Stimulated activated naive CD4-positive, alpha-beta T cell (primary cell): ENCODE measurements at places on chromosomes 1 and 21.

GRCh38 chr1:211944733-211945500 lies 90.4 kb downstream of the INTS7 start:
- no peak for DNase-seq

DNA sequence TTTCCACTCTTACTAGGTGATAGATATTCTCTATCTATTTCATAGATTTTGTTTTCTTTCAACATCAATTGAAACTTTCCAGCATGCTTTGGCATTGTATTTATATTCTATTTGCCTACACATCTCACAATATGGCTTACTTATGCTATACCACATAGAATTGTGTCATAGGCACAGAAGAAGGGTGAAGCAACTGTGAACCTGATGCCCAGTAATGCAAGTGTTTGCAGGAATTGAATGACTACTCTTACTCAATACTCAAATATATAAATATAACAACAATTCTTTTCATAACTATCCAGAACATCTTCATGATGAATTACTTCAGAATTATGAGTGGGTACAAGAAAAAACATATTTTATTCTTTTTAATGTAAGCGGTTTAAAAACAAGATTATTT lies 165.9 kb downstream of the PTBP2 start:
- DNase-seq = no peak

GRCh38 chr1:211581526-211581925 lies 2.6 kb upstream of the SLC30A1 start:
- no peak for DNase-seq

DNA sequence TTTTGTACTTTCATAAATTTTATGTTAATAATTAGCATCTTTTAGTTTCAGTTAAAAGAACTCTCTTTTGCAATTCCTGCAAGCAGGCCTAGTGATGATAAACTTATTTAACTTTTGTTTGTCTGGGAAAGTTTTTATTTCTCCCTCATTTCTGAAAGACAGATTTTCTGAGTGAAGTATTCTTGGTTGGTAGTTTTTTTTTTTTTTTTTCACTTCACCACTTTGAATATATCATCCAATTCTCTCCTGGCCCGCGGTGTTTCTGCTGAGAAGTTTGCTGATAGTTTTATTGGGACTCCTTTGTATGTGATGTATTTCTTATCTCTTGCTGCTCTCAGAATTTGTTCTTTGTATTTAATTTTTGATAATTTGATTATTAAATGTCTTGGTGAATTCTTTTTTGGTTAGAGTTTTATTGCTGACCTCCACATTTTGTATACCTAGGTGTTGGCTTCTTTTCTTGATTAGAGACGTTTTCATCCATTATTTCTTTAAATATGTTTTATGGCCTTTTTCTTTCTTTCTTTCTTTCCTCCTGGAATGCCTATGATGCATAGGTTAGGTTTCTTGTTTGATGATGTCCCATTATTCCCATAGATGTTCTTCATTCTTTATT lies 45.9 kb downstream of the BRINP2 start:
- no peak for DNase-seq

- no peak for DNase-seq
These were observed 1.1 kb downstream of the LAMB3 start for GRCh38 chr1:209651138-209651587.

- DNase-seq = no peak
These were observed 82.9 kb downstream of the BEND5 start for GRCh38 chr1:48693674-48694320.

- no peak for DNase-seq
These were observed 278.6 kb upstream of the AJAP1 start for GRCh38 chr1:4375812-4376211.

DNA sequence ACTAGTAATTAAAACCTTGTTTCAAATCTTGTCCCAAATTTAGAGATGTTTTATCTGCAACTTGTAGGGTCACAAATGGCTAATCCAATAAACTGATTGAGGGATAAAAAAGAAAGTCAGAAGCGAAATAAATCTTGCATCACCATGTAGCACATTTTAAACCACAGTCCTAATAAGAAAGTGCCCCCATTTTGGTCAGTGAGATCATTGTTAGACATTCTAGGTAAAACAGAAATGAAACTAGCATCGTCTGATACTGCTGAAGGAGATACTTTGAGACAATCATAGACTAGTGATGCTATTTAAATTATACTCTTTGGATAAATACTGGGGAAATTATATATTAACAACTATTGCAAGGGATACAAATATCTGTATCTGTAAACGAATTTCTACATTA lies 247.9 kb downstream of the AMY1C start:
- no peak for DNase-seq

DNA sequence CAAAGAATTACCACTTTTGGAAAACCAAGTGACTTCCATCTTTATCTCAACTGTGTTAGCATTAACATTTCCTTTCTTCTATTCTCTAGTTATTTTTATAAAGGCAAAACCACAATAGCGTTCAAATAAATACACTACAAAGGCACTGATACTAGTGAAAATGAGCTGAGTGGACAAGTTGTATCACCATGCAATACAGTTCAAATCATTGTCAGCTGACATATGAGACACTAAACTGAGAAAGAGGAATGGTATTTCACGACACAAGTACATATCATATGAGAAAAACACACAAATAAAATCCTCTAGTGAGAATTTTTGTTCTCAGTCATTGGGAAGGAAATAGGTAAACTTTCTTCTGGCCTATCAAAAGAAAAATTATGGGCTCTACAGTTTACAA lies 26.2 kb downstream of the ENAH start:
- no peak for DNase-seq

GRCh38 chr21:33362044-33362555 lies 37.3 kb downstream of the IFNAR1 start:
- peak; percentile 71 for DNase-seq

- DNase-seq = no peak
These were observed 106.4 kb downstream of the KCND3 start for GRCh38 chr1:111882986-111883560.

- DNase-seq = peak; percentile 55
These were observed 782 bp downstream of the PCAT6 start for GRCh38 chr1:202811296-202812175.

GRCh38 chr1:228176461-228177182 lies 11.0 kb downstream of the IBA57 start:
- no peak for DNase-seq

DNA sequence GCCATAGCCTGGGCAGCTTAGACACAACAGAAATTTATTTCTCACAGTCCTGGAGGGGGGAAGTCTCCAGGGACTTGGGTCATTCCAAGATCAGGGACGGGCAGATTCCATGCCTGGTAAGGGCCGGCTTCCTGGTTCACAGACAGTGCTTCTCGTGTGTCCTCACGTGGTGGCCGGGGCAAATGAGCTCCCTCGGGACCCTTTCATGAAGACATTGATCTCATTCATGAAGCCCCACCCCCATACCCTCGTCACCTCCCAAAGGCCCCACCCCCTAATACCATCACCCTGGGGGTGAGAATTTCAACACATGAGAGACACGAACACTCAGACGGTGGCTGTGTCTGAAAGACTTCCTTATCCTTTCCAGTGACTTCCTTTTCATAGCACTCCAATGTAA lies 51.5 kb downstream of the ACOT7 start:
- no peak for DNase-seq

DNA sequence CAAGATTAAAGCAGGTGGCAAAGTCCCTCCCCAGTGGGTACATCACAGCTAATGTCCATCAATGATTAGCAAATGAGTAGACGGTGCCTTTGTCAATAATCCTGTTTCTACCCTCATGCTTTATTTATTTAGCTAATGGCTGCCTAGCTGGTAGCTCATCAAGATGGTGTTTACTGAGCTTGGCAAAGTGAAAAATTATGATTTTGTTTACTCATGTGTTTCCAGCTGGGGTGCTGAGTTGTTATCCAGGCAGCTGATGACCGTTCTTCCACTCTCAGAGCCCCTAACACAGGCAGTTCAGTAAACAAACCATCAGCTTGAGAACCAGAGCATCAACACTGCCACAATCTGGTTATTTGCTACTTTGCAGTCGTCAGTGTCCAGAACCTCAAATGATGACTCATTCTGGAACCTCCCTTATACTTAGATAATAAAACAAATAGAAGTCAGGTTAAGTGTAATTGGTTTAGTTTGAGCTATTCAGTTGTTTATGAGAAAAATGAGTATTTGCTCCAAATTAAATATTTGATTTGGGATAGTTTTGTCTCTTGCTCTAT lies 163.9 kb downstream of the ST6GALNAC5 start:
- no peak for DNase-seq

GRCh38 chr1:224939844-224940425 lies 10.5 kb downstream of the DNAH14 start:
- no peak for DNase-seq

- DNase-seq = no peak
These were observed 1.2 kb downstream of the HP1BP3 start for GRCh38 chr1:20785907-20786252.

DNA sequence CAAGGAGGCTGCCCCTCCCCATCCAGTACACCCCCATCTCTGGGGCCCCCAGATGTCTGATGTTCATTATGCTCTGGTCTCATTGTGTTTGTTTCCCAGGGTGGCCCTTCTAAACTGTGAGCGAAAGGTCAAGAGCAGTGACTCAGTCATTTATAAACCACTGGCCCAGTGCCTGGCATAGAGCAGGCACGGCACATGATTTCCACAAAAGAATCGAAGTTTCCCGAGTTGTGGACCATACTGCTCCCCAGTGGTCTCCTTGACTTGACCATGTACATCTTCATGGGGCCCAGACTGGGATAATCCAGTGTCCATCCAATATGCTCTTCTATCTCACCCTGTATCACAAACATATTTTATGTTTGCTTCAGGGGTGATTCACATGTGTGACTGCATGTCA lies 153.3 kb downstream of the NR5A2 start:
- no peak for DNase-seq

DNA sequence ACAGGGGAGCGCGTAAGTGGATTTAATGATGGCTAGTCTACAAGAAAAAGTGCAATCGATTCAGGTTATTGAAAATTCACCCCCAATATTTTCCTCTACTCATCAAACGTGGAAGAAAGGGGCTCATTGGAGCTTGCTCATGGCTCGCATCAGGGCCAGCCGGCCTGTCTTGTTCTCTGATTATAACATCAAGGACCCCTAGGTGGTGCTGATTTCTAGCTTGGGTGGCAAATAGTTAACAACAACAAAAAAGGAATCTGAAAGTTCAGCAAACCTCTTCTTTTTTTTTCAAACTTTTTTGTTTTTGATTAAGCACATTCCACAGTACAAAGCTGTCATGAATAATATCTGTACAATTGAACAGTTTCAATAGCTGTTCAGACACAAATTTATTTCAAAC lies 35.8 kb upstream of the SOD1 start:
- DNase-seq = no peak

DNA sequence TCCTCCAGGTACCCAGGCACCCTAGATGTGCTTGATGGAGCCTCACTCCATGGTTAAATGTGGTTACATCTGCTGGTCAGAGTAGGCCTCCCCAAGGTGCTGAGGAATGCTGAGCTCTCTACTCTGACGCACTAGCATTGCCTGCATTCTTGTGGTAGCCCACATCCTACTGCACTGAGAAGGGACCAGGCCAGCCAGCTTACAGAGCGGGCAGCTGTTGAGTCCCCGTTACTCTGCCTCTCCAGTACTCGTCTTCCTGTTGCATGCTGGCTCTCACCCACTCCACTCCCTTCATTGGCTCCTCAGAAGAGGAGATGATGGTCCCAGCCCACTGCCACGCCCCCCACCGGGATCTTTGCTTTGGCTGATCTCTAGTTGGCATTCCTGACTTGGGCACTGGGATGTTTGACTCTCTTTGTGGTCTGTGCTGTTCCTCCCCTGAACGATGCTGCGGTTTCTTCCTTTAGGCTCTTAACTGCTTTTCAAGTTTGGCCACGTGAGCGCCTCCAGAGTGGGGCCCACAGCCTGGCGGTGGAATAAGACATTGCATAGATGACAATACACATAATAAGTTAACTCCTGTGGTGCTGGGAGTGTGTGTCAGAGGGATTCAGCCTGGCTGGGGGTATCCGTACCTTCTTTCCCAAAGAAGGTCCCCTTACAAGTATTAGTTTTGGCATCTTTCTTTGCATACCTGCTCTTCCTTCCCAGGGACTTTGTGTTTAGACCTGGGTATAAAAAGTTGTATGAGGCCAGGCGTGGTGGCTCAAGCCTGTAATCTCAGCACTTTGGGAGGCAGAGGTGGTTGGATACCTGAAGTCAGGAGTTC lies 18.6 kb downstream of the AZIN2 start:
- peak; percentile 36 for DNase-seq

DNA sequence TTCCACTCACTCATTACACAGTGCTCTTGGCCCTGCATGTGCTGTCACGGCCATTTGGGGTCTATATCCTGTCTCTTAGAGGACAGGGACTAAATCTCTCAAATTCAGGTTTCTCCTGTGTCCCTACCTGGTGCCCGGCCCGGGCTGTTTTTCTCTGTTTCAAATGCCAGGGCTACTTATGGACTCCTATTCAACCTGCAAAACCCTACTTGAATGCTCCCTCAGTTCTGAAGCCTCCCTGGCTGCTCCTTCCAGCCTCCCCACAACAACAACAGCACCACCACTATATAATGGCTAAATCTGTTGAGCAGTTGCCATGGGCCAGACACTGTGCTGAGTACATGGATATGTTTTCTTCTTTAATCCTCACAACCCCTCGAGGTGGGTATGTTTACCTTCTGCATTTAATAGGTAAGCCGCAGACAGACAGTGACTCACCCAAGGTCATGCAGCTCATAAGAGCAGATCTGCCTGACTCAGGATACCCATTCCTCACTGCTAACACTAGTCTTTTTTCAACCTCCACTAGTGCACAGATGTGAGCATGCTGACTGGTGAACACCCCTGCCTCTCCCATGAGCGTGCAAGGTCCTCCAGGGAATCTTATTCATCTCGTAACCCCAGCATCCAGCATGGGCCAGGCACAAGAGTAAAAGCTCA lies 29.9 kb downstream of the DHRS3 start:
- no peak for DNase-seq

DNA sequence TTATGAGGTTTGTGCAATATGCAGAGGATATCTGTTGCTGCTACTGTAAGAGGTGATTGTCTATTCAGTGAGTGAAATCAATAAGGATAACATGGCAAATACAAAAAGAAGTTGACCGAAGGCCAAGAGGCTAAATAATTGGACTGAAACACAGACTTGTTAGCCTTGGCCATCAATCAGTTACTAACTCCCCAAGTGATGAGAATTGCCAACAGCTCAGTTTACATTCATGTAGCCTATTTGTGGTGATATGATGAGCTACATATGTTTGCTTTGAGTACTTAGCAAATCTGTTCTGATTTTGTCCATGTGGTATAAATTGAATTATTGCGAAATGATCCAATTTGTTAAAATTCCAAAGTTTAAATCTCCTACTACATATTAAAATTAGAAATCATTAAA lies 68.6 kb upstream of the VAV3 start:
- no peak for DNase-seq

- no peak for DNase-seq
These were observed 22.7 kb downstream of the MATN1 start for GRCh38 chr1:30700528-30701257.

DNA sequence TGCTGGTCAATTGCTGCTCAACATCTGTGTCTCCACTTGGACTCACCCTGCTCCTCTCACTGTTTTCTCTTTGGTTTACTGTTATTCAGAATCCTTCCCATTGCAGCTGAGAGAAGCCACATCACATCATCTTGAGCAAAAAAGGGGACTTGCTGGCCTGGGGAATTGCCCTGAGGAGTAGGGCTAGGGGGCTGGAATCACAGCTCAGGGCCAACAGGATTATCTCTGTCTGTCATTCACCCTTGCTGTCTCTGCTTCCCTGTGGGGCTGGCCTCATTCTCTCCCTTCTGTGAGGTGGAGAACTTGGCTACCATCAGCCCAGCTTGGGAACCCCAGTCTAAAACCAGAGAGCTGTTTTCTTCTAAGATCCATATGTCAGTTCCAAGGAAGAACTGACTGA lies 140.7 kb upstream of the WNT4 start:
- DNase-seq = no peak

- peak; percentile 71 for DNase-seq
These were observed 612 bp downstream of the PSMA5 start for GRCh38 chr1:109425391-109426280.
